ENCODE measurements at places on chromosomes 4 and X. TPM values are rescaled to one million over a fixed set of nuclear protein-coding genes. Genes with fewer than 3 reads are reported as not detected.
A peak's percentile ranks its signal among the peaks of the same experiment; 100 is the strongest.

STOX2 gene
- 26.7 TPM for total RNA-seq

POF1B gene
- not detected for total RNA-seq

NEXMIF gene
- total RNA-seq = 2.9 TPM

ALAS2 gene
- not detected for total RNA-seq

NDUFC1 gene
- 19.4 TPM for total RNA-seq

GABRQ gene
- 2.6 TPM for total RNA-seq

HNRNPH2 gene
- total RNA-seq = 67.7 TPM

S100P gene
- not detected for total RNA-seq

GRCh38 chrX:130086447-130087206, 23.7 kb downstream of the ELF4 start:
- H3K27ac ChIP-seq = no peak overlapping the region
- DNase-seq = no peak
- no peaks in the 10 kb centered on the region for H3K4me1 ChIP-seq
- no peaks in the 10 kb centered on the region for H3K36me3 ChIP-seq

DNA sequence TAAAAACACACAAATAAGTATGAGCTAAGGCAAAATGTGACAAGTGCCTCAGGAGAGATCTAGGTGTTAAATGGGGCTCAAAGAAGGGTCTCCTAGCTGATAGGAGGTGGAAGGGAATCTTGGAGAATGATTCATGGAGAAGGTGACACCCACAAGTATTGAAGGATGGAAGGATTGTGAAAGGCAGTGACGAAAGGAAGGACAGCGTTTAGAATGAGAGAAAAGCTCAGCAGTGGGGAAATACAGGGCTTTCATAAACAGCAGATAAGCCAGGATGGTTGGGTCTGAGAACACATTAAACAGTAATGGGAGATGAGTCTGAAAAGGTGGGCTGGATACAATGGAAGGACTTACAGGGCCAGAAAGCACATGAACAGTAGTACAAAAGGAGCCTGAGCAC, 11.5 kb downstream of the ANXA5 start:
- H3K36me3 ChIP-seq = no peaks in the 10 kb centered on the region
- peaks cover 5% of the 10 kb centered on the region for H3K4me1 ChIP-seq
- no peak overlapping the region for H3K27ac ChIP-seq
- no peak overlapping the region for H3K4me3 ChIP-seq
- H3K27me3 ChIP-seq = peaks cover 1% of the 10 kb centered on the region
- DNase-seq = no peak

GRCh38 chr4:77310931-77311330, 153.9 kb downstream of the CCNG2 start:
- no peaks in the 10 kb centered on the region for H3K27me3 ChIP-seq
- no peak for DNase-seq
- no peak overlapping the region for H3K27ac ChIP-seq
- H3K36me3 ChIP-seq = no peaks in the 10 kb centered on the region
- no peak overlapping the region for H3K4me3 ChIP-seq
- no peaks in the 10 kb centered on the region for H3K4me1 ChIP-seq

DNA sequence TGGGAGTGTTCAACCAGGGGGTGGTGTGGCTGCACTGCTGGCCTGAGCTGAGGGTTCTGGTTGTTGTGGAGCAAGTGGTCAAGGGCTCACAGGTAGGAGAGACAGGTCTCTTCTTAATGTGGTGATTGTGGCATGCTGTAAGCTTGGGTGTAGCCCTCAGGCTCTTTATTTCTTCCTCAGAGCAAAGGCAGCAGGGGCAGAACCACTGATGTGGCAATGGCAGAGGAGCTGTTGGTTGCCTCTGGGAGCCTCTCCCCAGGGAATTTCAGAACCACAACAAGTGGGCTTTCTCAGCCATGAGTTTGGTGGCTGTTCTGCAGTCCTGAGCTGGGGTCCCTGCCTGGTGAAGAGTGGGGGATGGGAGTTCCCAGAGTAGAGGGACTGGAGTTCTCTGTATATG, 1017.2 kb downstream of the SH3BGRL start:
- no peak overlapping the region for H3K4me3 ChIP-seq
- H3K4me1 ChIP-seq = peaks cover 1% of the 10 kb centered on the region
- H3K27ac ChIP-seq = no peak overlapping the region

GRCh38 chr4:3158841-3159240, 84.4 kb downstream of the HTT start:
- no peak overlapping the region for H3K4me3 ChIP-seq
- H3K4me1 ChIP-seq = no peaks in the 10 kb centered on the region
- H3K27me3 ChIP-seq = peaks cover 4% of the 10 kb centered on the region
- no peak for DNase-seq
- H3K27ac ChIP-seq = no peak overlapping the region

GRCh38 chr4:183960046-183960420, 54.9 kb downstream of the STOX2 start:
- H3K27ac ChIP-seq = no peak overlapping the region
- H3K4me3 ChIP-seq = no peak overlapping the region
- no peaks in the 10 kb centered on the region for H3K27me3 ChIP-seq

GRCh38 chr4:15809466-15809865, 31.3 kb downstream of the CD38 start:
- DNase-seq = no peak
- H3K27me3 ChIP-seq = peaks cover 2% of the 10 kb centered on the region
- no peak overlapping the region for H3K27ac ChIP-seq
- H3K4me1 ChIP-seq = no peaks in the 10 kb centered on the region

DNA sequence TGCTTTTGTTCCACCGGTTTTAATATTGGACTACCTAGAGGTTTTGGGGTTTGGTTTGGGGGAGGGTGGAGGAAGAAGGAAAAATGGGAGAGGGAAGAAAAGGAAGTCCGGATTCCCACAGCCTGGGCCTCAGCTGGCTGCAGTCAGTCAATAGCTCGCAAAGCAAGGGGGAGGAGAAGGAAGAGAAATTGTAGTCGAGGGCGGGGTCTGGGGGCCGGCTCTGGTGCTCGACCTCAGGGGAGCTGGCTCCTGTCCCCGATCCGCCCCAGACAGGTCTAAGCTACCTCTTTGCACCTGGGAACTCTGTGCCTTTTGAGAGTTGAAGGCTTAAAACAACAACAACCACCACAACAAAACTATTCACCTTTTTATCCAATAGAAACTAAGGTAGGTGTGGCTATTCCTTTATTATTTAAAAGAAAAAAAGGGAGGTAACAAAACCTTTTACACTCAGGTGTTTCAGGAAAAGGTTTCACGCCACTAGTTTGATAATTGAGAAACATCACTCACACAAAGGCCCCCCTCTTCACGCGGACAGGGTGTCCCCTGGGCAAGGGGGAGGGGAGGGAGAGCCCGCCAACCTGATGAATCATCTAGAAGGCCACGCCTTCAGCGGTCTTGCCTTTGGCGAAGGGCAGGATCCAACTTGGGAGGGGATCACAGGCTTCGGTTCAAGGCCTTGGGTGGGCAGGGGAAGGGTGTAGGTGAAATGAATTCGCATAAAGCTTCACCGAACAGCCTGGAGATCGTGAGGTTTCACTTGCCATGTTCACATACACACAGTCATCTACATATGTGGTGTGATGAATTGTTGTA, 1.6 kb upstream of the LNX1 start:
- H3K36me3 ChIP-seq = no peaks in the 10 kb centered on the region
- no peaks in the 10 kb centered on the region for H3K27me3 ChIP-seq
- peak overlapping the region; percentile 85 for H3K4me3 ChIP-seq
- peak overlapping the region; percentile 76 for H3K27ac ChIP-seq
- peak; percentile 57 for DNase-seq

DNA sequence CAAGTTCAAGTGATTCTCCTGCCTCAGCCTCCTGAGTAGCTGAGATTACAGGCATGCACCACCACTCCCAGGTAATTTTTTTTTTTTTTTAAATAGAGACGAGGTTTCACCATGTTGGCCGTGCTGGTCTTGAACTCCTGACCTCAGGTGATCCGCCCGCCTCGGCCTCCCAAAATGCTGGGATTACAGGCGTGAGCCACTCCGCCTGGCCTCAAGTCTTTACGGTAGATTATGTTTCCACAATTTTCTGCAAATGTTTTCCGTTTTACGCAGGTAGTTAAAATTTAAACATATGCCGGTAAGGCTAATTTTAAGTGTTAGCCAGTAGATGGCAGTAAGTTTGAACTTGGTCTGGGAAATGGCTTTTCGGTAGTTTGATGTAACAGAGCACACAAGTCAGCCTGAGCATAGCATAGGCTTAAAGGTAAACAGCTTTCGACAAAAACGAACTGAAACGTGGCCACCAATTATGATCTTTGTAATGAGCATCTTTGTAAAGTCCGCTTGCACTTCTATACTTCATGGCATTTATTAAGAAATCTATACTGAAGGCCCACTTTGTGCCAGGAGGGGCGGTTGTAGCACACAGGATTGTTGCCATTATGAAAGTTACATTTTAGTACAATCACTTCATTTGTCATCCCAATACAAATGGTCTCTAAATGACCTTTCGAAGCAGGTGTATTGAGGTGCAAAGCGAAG, 31.1 kb downstream of the CCKAR start:
- no peak for DNase-seq
- H3K36me3 ChIP-seq = no peaks in the 10 kb centered on the region
- peaks cover 6% of the 10 kb centered on the region for H3K27me3 ChIP-seq
- H3K27ac ChIP-seq = no peak overlapping the region

DNA sequence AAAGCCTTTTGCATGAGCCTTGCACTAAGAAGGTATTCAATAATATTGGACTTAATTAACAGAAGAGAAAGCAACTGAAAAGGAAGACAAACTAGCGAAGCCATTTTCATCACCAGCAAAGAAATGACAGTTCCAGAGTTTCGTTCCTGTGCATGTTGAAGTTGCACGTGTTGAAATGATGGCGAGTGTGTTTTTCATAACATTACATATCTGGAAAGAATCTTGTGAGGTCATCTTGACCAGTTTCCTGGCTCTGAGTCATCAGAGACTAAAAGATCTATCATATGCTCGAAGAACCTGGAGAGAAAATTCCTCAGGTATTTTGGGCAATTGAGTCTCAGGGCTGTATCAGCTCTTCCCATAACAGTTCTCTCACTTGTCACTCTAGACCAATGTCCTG, 106.2 kb upstream of the MAML3 start:
- H3K4me3 ChIP-seq = no peak overlapping the region
- no peak for DNase-seq
- no peaks in the 10 kb centered on the region for H3K4me1 ChIP-seq
- H3K27me3 ChIP-seq = peaks cover 3% of the 10 kb centered on the region
- H3K36me3 ChIP-seq = no peaks in the 10 kb centered on the region

DNA sequence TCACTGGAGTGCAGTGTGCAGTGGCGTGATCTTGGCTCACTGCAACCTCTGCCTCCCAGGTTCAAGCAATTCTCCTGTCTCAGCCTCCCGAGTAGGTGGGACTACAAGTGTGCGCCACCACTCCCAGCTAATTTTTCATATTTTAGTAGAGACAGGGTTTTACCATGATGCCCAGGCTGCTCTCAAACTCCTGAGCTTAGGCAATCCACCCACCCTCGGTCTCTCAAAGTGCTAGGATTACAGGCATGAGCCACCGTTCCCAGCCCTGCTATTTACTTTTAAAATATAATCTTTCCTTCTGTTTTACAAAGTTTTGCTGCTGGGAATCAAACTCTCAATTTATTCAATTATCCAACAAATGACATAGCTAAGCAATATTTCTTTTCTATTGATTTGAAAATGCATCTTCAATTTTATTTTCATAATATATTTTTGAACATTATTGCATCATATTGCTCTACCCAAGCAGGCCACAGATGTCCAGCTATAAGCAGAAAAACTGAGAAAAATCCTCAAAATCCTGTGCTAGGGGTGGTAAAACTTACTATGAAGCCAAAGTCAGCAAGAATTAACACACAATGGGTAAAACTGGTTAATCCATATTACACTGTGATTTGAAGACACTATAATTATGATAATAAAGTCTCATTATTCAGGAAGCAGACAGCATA, 5.2 kb downstream of the TIFA start:
- no peak for DNase-seq
- no peak overlapping the region for H3K4me3 ChIP-seq
- no peak overlapping the region for H3K27ac ChIP-seq
- H3K4me1 ChIP-seq = no peaks in the 10 kb centered on the region

DNA sequence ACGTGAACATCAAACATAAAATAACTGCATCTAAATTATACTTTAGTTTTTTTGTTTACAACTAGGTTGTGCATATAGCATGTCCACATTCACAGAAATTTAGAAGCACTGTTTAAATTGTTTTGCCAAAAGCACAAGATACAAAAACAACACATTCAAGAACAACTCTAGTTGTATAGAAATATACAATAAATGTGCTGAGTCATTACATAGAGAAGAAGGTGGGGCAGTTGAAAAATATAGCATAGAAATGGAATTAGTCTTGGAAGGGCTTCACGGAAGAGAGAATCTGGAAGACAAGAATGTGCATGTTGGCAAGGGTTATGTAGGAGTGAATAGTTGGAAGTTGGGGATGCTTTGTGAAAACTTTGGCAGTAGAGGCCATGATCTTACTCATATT, 239.0 kb upstream of the GLRA2 start:
- H3K27ac ChIP-seq = no peak overlapping the region
- peaks cover 8% of the 10 kb centered on the region for H3K4me1 ChIP-seq
- no peak overlapping the region for H3K4me3 ChIP-seq
- no peak for DNase-seq
- H3K36me3 ChIP-seq = no peaks in the 10 kb centered on the region

GRCh38 chr4:102344520-102344953, 745 bp downstream of the SLC39A8 start:
- no peaks in the 10 kb centered on the region for H3K36me3 ChIP-seq
- peak; percentile 73 for DNase-seq

Measured in glutamatergic neuron (in vitro differentiated cells).